ENCODE measurements at places on chromosomes 11 and 22.

DNA sequence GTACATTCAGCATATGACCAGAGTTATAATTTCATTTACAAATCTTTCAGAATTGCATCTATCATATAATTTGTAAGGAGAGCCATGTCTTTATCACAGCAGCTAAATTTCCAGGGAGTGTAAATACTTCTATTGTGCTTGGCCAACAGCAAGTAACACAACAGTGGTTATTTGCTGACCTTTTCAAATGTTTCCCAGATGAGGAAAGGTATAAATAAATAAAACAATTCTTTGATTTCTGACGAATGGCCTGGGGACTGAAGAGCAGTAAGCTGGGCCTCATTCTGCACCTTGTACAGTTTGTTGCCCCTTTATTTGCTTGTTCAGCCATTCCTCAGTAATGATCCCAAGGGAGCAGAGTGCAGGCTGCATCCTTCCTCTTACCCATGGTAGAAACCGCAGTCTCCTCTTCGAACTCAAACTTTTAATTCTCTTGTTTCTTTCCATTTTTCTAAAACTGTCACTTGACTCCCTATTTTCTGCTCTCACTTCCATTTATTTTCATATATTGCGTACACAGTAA is 132.8 kb downstream of the DDX10 start:
- DNase-seq: no peak

DNA sequence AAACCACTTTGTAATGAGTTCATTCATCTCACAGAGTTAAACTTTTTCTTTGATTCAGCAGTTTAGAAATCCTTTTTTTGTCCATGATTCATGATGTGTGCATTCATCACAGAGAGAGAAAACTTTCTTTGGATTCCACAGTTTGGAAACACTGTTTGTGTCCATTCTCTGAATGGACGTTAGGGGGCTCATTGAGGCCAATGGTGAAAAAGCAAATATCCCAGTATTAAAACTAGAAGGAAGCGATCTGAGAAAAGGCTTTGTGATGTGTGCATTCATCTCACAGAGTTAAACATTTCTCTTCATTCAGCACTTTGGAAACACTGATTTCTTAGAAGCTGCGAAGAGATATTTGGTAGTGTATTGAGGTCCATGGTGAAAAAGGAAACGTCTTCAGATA is 155.6 kb upstream of the TRIM48 start:
- no peak for DNase-seq

DNA sequence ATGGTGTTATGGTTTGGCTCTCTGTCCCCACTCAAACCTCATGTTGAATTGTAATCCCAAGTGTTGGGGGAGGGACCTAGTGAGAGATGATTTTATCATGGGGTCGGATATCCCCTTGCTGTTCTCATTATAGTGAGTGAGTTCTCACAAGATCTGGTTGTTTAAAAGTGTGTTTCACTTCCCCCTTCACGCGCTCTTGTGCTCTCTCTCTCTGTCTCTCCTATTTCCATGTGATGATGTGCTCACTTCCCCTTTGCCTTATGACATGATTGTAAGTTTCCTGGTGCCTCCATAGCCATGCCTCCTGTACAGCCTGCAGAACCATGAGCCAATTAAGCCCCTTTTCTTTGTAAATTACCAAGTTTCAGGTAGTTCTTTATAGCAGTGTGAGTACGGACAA is 765.1 kb downstream of the KCNA4 start:
- no peak for DNase-seq

DNA sequence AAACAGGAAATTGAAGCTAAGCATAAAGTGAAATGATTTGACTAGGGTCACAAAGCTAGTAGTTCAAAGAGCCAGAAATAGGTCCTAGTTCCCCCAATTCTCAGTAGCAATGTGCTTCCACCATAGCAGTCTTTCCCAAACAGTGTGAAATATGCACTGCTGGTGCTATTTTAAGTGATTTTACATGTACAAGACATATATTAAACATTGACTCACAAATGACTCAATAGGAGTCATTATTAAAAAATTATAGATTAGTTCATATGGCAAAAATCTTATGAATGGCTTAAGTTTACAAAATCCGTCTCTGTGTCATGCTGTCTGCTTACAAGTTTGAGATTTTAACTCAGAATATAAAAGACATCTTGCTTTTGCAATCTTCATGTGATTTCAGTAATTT is 21.4 kb downstream of the KIF18A start:
- no peak for DNase-seq

DNA sequence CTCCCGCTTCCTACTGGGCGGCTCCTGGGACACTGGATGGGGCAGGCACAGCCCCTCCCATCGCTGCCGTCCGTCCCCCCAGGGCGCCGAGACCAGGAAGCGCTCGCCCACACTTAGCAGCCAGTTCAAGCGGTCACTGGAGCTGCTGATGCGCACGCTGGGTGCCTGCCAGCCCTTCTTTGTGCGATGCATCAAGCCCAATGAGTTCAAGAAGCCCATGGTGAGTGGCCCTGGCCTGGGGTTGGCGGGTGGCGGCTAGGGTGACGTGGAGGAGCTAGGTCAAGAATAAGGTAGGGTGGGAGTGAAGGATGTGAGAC is 44.6 kb downstream of the MYO7A start:
- DNase-seq: peak; percentile 26

GRCh38 chr22:29308791-29309262 is 2.4 kb downstream of the GAS2L1 start:
- peak; percentile 93 for DNase-seq

GRCh38 chr11:115219376-115219775 is 284.8 kb downstream of the CADM1 start:
- DNase-seq: no peak

GRCh38 chr11:133929401-133930052 is 27.2 kb downstream of the IGSF9B start:
- DNase-seq: no peak

- peak; percentile 45 for DNase-seq
Measured at GRCh38 chr11:65973439-65974110, 12.0 kb downstream of the SART1 start.

- DNase-seq: no peak
Measured at GRCh38 chr11:57087991-57088390, 93.8 kb upstream of the LRRC55 start.

DNA sequence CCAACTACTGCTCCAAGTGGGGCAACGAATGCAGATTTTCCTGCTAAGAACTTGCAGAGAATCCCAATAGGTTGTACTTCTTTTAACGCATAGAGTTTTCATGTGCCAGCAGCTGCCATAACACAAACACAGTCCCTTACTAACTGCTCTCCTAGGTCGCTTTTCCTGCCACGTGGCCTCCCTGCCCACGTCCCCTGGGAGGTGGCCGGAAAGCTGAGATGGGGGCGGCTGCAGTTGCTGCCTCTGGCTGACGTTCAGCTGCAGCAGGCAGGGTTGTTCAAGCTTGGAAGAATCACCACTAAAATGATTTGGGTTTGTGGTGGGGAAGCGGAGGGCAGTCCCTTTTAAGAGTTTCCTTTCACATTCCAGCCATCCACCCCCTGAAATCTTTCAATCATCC is 39.3 kb downstream of the ZNF202 start:
- peak; percentile 56 for DNase-seq

GRCh38 chr22:43999378-43999777 is 24.7 kb upstream of the PARVB start:
- no peak for DNase-seq

DNA sequence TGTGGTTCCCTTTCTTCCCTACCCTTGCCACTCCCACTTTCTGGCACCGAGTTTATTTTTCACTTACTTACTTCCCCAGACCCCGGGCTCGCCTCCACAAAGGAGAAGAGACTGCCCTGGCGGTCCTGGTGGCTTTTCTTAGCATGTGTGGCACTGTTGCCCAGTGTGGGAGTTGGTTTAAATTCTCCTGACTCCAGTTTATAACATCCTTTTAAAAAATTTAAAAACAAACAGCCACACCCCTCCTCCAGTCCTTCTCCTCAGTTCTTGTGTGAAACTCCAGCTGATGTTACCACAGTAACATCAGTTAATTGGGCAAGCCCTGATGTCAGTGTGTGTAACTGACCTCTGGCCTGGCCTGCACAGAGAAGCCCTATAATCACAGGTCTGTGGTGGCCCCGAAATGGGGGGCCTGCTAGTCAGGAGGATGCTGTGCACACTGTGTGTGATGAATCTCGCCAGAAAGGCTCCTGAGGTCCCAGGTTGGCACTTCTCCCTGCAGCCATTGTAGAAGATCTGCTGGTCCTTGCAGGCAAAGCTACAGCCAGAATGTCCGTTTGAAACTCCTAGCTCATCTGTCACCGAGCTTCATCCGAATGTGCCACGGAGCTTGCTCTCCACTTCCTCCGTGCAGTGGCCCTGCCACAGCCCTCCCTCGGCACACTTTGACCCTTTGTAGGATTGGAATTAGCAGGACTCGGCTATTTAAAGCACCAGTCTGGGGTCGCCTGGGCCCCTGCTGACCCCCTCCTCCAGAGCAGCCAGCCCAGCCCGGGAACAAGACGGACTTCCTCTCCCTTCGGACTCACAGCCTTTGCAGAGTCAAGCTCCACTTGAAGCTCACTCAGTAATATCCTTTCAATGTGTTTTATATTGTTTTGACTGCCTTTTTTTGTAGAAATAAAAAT is 7.6 kb downstream of the YDJC start:
- DNase-seq: no peak

DNA sequence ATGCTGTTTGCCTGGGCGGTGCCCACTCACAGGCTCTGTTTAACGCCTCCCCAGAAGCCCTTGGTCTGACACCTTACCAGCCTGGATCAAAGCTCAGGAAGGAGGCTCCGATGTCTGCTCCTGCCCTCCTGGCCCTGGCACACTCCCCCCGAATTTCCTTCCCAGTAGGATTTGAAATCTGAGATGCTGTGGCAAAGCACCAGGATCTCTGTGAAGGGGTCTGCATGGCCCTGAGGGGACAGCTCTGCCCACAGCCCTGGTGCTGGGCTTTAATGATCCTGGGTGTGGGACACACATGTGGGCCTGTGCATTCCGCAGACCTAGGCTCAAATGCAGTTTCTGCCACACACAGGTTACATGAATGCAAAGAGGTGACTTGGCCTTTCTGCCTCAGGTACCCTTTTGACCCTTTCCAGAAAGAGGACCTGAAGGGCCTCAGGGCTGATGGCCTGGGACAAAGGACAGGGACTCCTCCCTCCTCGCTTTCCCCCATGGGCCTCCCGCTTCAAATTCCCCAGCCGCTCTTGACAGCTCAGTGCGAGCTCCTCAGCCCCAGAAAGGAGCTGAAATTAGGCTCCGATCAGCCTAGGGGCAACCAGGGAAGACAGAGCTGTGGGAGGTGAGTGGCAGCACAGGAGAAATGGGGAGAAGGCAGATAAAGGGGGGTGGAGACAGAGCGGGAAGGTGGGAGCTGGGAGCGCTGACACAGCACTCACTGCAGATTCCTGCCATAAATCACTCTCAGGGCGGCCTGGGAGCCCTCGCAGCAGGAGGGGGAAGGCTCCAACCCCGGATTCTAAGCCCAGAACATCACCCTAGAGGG is 41.3 kb downstream of the TRIM29 start:
- DNase-seq: no peak

DNA sequence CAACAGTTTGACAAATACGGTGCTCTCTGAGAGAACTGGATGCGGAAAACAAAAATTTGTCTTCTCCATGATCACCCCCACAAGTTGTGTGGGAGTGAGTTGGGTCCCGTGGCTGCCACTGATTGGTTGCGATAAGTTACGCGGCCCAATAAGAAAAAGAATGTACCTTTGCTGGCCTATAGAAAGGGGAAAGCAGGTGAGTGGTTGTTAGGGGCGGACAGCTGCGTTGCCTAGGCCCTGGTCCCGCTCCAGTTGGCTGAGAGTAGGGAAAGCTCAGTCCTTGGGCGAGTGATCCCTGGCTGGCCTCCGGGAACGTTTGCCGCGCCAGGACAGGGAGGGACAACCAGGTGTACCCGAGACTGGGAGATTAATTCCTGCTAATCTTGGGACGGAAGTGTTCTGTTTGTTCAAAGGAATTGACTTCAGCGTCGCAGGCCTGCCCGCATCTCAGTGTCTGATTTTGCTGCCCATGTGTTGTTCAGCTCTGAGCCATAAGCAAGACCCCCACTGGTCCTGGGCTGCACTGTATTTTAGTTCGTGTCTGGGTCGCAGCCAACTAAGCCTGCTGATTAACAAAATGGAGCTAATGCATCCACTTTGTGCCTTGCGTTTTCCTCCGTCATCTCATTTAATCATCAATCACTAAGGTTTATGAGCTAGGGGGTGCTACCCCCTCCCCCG is 773 bp upstream of the SYVN1 start:
- peak; percentile 97 for DNase-seq

DNA sequence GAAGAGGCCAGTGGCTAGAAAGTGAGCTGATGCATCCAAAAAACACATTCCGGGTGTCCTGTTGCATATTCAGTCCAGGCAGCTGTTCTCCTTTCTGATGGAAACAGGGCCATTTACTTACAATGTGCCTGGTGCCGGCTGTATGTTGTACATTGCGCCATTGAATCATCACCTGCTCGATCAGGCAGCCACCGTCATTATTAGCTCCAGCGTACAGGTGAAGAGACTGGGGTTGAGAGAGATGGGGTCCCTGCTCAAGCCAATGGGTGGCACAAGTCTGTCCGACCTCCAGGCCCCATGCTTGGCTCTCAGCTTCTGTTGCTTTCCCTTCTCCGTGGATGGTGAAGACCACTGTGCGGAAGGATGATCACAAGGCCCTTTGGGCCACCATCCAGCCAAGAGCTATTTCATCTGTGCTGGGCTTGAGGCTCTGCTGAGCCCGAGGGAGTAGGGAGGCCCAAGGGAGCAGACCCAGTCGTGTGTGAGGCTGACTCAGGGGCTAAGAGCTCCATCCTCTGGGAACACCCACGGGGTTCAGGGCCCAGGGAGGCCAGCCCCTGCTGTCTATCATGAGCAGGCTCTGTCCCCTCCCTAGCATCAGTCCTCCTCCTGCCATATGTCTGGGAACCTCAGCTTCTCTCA is 20.7 kb upstream of the EMID1 start:
- DNase-seq: no peak

DNA sequence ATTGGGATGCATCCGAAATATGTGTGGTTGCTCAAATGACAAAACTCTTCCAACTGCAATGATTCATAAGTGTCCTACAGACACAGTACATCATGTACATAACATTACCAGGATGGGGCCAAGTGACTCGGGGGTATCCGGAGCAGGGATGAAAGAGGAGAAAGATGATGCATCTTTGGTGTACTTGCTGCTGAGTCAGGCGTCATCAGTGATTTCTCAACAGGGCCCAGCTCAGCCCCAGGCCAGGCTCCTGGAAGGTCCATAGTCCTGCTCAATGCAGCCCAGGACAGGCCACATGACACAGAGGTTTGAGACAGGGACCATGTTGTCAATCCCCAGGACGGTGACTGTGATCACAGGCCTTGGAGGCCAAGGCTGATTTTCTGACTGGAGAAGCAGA is 59.3 kb downstream of the GGTLC2 start:
- no peak for DNase-seq

DNA sequence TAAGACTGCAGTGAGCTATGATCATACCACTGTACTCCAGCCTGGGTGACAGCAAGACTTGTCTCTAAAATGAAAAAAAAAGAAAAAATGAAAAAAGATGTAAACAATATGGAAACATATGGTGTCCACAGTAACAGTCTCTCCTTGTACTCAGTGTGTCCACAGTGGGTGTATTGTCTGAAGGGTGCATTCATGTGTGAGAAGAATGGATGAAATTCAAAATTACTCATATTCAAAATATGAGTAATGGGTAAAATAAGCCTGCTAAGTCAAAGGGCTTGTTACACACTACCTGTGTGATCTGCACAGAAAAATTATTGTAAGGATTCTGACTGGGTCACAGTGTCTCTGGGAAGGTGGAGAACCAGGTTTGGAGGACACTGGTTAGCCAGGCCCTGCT is 26.9 kb downstream of the PPFIA1 start:
- DNase-seq: peak; percentile 10

Data from Daoy (cell line).